Left lung (tissue), 14 donors: ENCODE measurements at places on chromosomes 4 and X.

GRCh38 chr4:61741327-61742096 is 541.4 kb downstream of the ADGRL3 start:
- DNase-seq, result no peak

DNA sequence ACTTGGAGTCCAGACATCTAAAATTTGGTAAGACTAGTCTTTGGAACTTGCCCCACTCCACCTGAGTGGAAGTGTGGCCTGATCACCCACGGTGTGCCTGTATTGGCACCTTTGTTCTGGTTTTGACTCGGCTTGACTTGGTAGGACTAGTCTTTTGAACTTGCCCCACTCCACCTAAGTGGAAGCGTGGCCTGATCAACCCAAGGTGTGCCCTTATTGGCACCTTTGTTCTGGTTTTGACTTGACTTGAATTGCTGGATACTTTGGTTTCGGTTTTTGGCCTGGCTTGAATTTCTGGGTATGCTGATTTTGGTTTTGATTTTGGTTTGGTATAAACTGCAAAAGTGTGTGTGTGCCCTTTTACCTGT is 44.7 kb upstream of the UGT2B7 start:
- DNase-seq, result no peak

- no peak for DNase-seq
Measured at GRCh38 chrX:133913658-133914388, 71.6 kb downstream of the GPC3 start.

GRCh38 chr4:45004847-45005565 is 278.6 kb upstream of the GNPDA2 start:
- DNase-seq, result no peak

DNA sequence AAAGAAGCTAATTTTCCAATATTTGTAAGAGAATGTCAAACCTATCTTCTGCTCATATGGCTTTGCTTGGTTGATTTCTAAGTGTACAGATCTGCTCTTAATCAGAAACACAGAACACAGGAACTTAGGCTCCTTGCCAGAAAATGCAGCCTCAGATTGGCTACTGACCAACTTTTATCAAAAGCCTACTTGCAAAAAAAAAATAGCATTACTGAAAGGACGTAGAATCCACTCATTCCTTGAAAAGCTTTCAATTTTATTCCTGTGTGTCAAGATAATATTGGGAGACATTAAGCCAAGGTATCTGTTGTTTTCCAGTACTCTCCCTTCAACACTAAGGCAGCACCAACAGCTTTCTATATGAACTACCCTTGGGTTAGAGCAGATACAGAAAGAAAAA is 127.6 kb upstream of the INTU start:
- peak; percentile 71 for DNase-seq

- no peak for DNase-seq
Measured at GRCh38 chr4:7656244-7656800, 221.6 kb upstream of the PSAPL1 start.

DNA sequence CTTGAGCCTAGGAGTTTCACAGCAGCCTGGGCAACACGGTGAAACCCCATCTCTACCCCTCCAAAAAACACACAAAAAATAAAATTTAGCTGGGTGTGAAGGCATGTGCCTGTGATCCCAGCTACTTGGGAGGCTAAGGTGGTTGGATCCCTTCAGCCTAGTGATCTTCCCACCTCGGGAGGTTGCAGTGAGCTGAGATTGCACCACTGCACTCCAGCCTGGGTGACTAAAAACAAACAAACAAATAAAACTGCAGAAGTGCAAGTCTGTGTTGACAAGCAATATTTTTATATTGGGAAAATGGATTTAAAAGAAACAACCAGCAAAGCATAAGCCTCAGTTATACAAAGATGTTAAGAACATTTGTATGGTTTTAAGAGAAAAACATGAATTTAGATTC is 46.1 kb downstream of the IGFBP7 start:
- DNase-seq, result no peak

DNA sequence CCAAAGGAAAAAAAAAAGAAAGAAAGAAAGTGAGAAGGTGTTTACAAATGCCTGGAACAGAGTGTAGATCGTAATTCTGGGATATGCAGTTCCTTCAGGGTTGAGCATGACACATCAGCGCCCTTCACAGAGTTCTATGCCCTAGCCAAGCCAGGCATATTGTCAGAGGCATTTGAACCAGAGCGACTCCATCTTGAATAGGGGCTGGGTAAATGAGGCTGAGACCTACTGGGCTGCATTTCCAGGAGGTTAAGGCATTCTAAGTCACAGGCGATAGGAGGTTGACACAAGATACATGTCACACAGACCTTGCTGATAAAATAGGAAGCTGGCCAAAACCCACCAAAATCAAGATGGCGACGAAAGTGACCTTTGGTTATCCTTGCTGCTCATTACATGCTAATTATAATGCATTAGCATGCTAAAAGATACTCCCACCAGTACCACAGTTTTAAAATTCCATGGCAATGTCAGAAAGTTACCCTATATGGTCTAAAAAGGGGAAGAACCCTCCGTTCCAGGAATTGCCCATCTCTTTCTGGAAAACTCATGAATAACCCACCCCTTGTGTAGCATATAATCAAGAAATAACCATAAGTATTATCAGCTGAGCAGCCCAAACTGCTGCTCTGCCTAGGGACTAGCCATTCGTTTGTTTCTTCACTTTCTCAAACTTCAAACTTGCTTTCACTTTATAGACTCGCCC is 23.5 kb upstream of the LRBA start:
- no peak for DNase-seq

DNA sequence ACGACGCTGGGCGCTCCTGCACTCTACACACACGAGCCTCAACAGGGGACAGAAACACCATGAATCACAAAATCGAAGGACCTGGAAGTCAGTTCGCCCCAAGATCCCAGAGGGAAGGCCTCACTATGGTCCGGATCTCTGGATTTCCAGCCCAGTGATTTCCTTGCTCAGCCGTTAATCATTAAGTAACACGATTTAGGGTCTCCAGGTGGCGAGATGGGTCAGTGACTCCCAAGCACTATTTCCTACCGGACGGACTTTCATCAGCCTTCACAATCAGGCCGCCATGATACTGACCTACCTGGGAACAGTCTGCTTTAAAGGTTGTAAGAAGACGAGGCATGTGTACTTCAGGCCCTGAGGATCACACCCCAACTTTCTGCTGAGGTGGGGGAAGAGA is 63.7 kb downstream of the FAT1 start:
- no peak for DNase-seq

DNA sequence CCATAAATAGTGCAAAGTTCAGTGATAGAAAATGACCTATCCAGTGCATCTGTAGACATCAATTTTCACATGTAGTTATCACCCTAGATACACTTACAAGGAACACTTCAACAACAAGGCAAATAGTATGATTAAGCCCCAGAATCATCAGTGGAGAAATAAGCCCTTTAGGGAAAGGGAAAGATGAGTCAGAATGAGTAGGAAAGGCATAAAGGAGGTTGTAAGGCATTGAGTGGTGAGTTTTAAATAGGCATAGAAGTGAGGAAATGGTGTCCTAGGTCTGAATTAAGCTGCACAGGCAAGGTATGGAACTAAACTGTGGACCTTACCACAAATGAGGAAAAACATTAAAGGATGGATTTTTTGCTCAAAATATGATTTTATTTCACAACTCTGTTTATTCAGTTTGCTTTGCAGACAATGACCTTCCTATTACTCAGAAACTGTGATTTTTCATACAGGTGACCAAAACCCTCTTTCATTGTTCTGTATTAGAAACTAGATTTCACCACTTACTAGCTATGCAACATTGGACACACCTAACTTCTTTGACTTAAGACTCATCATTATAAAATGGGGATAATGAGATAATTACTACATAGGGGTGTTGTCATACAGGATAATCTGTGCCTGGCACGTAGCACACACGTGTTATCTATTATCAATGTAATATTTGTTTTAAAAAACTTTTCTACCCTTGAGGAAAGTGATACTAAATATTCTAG is 57.0 kb upstream of the MAP9 start:
- no peak for DNase-seq

GRCh38 chr4:184337907-184338306 is 120.2 kb upstream of the ENPP6 start:
- no peak for DNase-seq

DNA sequence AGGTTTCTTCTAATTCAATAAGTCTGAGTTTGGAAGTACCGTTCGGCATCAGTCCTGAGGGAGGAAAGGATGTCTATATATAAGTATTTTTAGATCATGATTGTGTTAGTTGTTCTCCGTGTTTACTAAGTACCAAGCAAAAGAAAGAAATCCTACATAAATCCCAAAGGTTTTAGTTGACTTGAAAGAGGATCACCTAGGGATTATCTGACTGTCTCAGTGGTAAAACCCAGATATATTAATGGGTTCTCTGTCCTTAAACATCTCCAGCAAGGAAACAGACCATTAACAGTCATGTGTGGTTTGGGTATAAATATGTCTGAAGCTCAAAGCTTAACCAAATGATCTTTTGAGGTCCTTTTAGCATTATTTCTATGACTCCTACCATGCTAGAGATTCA is 207.1 kb upstream of the RASGEF1B start:
- DNase-seq, result no peak

- DNase-seq, result no peak
Measured at GRCh38 chr4:121011138-121011537, 61.2 kb downstream of the NDNF start.

- DNase-seq, result no peak
Measured at GRCh38 chrX:101260435-101260834, 30.7 kb downstream of the TAF7L start.

- DNase-seq, result no peak
Measured at GRCh38 chr4:145348291-145348690, 133.4 kb upstream of the SMAD1 start.

- no peak for DNase-seq
Measured at GRCh38 chr4:174036576-174036975, 246.9 kb downstream of the FBXO8 start.

- DNase-seq, result no peak
Measured at GRCh38 chr4:141126769-141127168, 6.5 kb downstream of the RNF150 start.

DNA sequence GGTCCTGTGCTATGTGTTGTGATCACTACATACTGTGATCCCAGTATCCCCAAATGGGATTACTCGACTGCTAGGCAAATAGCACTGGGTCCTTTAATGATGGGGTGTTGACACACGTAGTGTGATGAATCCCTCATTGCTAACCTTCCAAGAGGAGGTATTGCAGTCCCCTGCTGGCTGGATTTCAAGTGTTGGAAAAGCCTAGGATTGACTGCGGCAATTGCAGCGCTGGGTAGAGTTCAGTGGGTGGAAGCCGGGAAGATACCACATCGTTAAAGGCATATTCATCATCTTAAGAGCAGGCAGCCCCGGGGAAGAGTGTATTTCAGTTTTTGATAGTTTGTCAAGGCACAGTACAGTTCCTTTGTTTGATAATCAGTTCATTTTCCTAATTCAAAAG is 159.9 kb downstream of the TRIML1 start:
- DNase-seq, result no peak

DNA sequence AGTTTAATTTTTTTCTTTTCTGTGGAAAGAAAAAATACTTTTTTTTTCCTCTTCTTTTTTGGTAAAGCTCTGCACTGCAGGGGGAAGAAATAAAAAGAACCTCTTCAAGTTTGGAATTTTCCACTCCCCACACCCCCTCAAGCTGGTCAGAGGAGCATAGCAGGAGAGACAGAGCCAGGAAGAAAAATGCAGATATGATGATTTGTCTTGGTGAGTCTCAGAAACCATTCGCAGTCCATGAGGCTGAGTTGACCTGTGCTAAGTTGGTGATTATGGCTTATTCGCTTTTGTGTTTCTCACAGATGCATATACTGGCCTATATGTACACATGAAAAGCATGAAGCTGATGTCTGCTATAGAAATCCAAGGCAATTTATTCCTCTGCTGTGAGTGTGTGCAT is 205.9 kb downstream of the LDB2 start:
- DNase-seq, result no peak

- no peak for DNase-seq
Measured at GRCh38 chr4:38128478-38129459, 168.6 kb downstream of the PTTG2 start.

GRCh38 chr4:72055566-72055965 is 23.8 kb downstream of the NPFFR2 start:
- no peak for DNase-seq

GRCh38 chr4:176034936-176035335 is 30.7 kb upstream of the WDR17 start:
- DNase-seq, result no peak

GRCh38 chr4:165478260-165478659 is 99.5 kb downstream of the CPE start:
- DNase-seq, result no peak

- DNase-seq, result peak; percentile 79
Measured at GRCh38 chr4:22573198-22573597, 57.3 kb upstream of the ADGRA3 start.

DNA sequence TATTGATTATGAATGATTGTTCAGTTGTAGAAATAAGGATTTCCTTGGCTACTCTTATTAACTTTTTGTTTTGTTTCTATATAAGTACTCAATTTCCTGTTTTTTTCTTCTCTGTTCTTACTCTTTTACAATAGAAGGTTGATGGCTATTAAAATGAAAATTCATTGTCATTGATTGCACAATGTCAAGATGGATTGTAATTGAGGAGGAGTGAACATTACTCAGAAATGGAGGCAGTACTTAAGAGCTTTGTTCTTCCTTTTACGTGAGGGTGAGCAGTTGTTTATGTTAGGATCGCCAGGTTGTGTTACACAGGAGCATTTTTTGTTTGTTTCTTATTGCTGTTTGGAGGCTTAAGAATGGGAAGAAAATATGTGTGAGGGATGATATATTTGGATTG is 2062.4 kb downstream of the ARAP2 start:
- peak; percentile 8 for DNase-seq

GRCh38 chr4:181982437-181982836 is 260.8 kb upstream of the TENM3 start:
- DNase-seq, result no peak

DNA sequence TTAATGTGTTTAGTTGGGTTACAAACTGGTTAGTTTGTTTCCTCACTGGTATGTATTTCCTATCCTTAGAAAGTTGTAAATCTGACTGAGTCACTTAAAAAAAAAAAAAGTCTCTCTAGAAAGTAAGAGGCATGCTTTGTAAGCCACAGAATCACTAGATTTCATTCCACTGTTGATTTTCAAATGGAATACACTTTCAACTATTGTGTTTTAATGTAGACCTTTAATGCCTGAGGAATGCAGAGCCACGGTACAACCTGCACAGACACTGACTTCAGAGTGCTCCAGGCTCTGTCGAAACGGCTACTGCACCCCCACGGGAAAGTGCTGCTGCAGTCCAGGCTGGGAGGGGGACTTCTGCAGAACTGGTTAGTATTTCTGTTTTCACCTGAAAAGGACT is 88.6 kb downstream of the HHIP start:
- DNase-seq, result no peak

- DNase-seq, result no peak
Measured at GRCh38 chrX:111131572-111131971, 35.6 kb downstream of the PAK3 start.
